ENCODE measurements at places on chromosomes 2 and 18.

DNA sequence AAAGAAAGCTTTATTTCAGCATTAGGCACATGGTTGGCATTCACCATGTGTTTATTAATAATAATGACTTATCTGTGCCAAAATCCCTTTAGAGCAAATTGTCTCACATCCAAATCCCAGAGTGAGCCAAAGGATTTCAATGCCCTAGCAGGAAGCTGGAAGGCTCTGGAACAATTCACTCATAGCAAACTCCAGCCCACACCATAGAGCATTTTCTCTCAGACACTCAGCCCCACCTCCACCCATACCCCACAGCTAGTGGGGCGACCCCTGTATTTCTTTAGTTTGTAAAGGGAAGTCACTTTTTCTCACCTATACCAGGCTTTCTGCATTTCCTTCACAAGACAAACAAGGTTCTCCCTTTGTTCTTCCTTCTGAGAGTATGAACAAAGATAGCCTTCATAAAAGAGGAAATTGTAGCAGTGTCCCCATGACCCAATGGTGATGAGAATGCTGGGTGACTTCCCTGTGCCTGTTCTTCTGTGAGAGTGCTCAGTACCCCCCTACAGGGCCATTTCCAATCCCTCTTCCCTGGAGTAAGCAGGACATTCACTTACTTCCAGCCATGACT, 100.1 kb upstream of the APCDD1 start:
- DNase-seq: no peak

GRCh38 chr2:207160115-207160514, 5.6 kb downstream of the KLF7 start:
- no peak for DNase-seq

- DNase-seq: no peak
Measured at GRCh38 chr2:40321016-40321623, 130.8 kb downstream of the SLC8A1 start.

DNA sequence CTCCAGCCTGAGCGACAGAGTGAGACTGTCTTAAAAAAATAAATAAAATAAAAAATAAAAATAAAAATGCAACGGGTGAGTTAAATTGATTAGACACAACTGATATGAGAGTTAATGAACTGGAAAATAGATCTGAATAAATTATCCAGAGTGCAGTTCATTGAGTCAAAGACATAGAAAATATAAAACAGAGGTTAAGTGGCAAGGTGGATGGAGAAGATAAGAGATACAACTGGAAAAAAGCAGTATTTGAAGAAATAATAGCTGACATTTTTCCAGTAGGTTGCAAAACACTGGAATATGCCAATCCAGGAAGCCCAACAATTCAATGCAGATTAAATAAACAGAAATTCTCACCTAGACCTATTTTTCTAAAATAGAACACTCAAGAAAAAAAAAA, 10.7 kb downstream of the CGREF1 start:
- no peak for DNase-seq

DNA sequence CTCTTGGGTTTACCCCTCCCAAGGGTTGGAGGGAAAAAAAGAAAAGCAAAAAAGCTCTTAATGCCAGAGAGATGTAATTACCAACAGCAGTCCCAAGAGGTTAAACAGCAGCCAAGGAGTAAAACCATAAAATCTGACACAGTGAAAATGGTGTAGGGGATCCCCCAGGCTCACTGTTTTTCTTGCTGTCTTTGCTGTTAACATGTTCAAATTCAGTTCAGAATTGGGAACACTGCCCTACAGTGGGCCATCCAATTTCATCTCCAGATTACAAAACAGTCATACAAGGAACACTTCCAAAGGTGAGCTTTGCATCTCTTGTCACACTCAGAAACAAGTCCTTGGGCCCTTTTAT, 54.5 kb downstream of the PLEKHM3 start:
- no peak for DNase-seq

GRCh38 chr2:8851811-8852560, 14.6 kb upstream of the KIDINS220 start:
- DNase-seq: no peak

DNA sequence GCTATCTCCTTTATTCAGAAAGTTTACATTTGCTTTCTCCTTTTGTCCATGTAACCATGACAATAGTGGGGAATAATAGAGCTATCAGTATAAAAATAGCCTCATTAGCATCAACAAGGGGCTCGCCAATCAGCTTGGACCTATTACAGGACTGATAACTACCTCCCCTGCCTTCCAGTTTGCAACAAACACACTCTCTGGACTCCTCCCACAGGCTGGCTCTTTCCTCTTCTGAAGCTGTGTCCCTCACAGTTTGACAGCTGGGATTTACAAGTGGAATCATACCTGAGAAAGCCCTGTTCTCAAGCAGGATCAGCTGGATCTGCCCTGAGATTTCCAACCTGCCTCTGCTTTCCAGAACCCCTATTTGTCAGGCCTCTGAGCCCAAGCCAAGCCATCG, 162.5 kb downstream of the GRB14 start:
- no peak for DNase-seq
